ENCODE measurements at places on chromosomes 4 and X.

DNA sequence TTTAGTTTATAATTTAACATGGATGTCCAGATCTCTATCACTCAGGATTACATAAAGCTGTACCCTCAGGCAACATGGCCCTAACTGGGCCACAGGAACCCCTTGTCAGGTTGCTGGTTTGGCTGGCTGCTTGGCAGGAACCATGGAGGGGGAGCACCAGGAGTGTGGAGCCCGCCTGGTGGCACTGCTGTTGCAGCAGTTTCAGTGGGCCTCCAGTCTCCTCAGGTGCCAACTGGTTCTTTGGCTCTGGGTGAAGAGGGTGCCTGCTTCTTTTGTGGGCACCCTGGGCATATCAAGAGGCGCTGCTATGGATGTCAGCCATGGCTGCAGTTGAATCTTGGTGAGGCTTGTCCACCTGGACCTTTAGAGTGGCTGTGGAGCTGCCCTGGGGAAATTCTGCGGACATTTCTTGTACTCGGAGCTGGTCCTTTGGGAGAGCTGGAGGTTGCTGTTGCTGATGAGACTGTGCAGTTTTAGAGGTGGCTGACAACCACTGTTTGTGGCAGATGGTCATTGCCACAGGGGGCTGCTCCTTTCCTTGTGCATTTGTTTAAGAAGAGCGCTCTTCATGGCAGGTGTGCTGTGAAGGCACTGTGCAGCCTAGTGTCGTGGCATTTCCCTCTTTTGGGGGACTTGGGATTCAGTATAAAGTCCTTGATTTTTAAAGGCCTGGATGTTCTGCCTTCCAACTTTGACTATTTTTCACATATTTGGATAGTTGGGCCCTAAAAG is 10.3 kb upstream of the SMIM14 start:
- DNase-seq: no peak

- DNase-seq: no peak
Measured at GRCh38 chr4:70556856-70557255, 35.2 kb upstream of the AMBN start.

- no peak for DNase-seq
Measured at GRCh38 chrX:150642423-150642822, 50.8 kb upstream of the MTMR1 start.

GRCh38 chrX:50200907-50201306 is at the start of gene AKAP4:
TSS of gene AKAP4 (minus strand) at chrX:50201007. CDS start at chrX:50200889, 118 bp downstream.
- DNase-seq: no peak

- DNase-seq: no peak
Measured at GRCh38 chrX:138710866-138711341, 613 bp downstream of the FGF13 start.

- peak; percentile 50 for DNase-seq
Measured at GRCh38 chr4:83109480-83110222, 4.9 kb downstream of the PLAC8 start.

GRCh38 chrX:139831675-139832456 is 101.0 kb downstream of the ATP11C start:
- DNase-seq: no peak

GRCh38 chr4:85861064-85861765 is 386.3 kb downstream of the ARHGAP24 start:
- DNase-seq: peak; percentile 60

DNA sequence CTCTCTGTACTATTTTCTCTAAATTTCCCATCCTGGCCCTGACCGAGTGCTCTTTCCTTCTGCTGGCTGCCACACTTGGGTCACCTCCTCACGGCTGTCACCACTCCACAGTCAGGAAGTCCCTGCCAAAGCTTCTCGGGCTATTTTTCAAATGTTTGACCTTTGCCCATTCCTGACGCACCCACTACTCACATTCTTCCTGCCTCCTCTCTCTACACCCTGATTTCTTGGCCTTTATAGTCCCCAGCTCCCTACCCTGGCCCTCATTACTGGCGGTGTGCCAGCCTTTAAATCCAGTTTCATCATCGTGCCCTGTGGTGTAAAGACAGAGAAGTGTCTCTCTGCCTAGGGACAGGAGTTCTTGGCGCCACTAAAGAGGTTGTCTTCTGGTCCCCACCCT is 46.4 kb upstream of the GATB start:
- no peak for DNase-seq

- no peak for DNase-seq
Measured at GRCh38 chr4:154366956-154367355, 124.6 kb downstream of the DCHS2 start.

GRCh38 chr4:153790962-153791551 is 2.2 kb upstream of the SFRP2 start:
- DNase-seq: no peak

DNA sequence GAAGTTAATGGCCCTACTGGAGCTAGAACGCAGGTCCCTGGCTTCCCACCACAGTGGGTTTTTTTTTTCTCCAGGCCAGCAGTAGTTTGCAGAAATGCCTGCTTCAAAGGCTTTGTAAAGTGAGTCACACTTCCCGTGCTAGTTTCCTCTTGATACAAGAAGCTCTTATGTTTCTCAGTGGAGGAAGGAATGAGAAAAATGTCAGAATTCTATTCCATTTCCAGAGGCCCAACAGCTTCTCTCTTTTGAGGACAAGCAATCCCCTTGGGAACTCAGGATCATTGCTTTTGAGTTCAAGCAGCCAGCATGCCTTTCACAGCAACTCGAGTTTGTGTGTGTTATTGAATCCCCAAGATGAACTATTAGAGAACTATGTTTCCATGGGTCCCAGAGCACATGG is 134.3 kb downstream of the GUCY2F start:
- DNase-seq: no peak

GRCh38 chrX:9352243-9352642 is 112.6 kb upstream of the TBL1X start:
- DNase-seq: no peak

- no peak for DNase-seq
Measured at GRCh38 chrX:145773006-145773405, 44.6 kb upstream of the SLITRK2 start.

- no peak for DNase-seq
Measured at GRCh38 chr4:118265312-118266144, 87.3 kb downstream of the PRSS12 start.

- DNase-seq: no peak
Measured at GRCh38 chr4:184536881-184537248, 62.5 kb upstream of the IRF2 start.

GRCh38 chrX:39773923-39774773 is 323.6 kb downstream of the BCOR start:
- no peak for DNase-seq

GRCh38 chrX:70423936-70424675 is 992 bp downstream of the GDPD2 start:
- no peak for DNase-seq

DNA sequence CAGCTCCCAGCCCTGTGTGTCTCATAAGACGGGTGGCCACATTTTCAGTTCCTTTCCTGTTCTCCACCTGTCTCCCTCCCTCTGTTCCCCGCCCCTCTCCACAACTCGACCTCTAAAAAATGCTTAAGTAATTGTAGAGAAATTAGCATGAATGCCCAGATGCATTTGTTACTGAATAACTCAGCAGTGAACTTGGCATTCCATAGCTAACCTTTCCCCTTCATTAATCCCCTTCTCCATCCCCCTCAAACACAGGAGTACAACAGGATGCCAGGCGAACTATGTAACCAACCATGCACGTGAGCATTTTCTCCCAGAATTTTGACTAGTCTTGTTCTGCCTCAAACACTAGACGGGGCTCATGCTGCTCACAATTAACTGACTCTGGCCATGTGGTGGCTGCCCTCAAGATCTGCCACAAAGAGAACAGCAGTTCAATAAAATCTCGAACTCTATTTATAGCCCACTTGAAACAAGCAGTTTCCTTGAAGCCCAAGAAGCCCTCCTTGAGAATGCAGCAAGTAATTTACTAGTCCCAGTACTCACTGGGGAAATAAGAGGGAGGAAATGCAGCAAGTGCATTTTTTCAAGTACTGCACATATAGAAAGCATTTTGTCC is 351.2 kb downstream of the ARHGAP24 start:
- DNase-seq: peak; percentile 92

DNA sequence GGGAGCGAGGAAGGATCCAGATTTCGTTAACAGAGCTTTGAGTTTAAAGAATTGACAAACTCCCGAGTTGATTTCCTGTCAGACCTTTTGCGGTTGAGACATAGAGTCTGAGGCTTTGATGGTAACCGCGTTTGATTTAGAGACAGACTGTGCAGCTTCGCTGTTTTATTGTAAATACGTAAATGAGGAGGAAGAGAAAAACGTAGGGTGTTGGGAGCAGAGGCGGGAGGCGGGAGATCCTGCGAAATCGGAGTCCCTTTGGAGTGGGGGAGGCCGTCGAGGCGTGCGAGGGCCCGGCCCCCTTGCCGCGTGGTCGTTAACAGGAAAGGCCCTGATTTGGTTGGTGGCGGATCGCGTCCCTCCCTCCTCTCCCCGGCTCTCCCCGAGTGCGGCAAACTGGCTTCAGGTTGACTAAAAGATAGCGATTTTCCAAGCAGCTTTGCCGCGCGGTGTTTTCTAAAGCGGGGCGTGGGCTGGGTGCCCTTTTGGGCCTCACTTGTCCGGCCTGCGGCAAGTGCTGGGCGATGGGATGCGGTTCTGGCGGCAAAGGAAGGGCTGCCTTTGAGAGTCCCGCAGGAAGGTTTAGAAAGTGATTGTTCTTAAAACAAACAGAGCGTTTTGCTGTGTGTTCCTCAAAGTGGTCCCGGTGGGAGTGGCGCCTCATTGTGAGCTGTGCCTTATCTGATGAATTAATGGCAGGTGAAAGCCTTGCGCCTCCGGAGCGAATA is 857 bp downstream of the SCML1 start:
- DNase-seq: no peak

GRCh38 chr4:82984459-82984858 is 26.2 kb downstream of the LIN54 start:
- no peak for DNase-seq

- no peak for DNase-seq
Measured at GRCh38 chr4:68038272-68038671, 75.0 kb upstream of the TMPRSS11A start.

GRCh38 chrX:37603938-37604409 is 32.5 kb downstream of the LANCL3 start:
- DNase-seq: no peak

GRCh38 chr4:109967798-109968520 is 55.3 kb downstream of the EGF start:
- no peak for DNase-seq

DNA sequence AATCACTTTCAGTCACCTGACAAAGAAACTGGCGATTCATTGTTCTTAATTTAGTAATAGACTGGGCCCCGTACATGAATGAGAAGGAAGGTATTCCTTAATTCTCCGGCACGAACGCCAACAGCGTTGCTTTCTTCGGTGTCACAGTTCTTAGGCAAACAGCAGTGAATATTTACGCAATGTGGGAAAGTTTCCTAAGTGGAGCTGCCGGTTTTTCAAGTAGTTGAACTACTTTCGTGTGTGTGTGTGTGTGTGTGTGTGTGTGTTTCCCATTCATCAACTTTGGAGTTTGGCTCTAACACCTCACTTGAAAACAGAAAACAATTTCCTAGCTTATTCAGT is 651 bp downstream of the NXT2 start:
- peak; percentile 38 for DNase-seq

DNA sequence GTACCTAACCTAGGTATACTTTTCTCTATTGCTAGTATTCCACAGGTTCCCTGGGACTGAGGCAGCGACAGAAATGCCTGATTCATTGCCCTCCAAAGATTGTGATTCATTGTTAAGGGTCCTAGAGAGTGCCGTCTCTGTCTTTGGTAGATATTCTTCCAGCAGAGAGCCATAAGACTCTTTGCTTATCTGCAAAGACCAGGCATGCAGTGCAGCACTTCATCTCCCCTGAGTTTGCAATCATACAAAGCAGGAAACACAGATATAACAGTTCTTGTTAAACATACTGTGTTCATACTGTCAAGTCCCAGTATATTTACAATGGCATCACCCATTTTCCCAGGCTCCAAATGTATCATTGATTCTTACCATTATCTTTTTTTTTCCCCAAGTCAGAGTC is 47.7 kb downstream of the KLF8 start:
- no peak for DNase-seq

DNA sequence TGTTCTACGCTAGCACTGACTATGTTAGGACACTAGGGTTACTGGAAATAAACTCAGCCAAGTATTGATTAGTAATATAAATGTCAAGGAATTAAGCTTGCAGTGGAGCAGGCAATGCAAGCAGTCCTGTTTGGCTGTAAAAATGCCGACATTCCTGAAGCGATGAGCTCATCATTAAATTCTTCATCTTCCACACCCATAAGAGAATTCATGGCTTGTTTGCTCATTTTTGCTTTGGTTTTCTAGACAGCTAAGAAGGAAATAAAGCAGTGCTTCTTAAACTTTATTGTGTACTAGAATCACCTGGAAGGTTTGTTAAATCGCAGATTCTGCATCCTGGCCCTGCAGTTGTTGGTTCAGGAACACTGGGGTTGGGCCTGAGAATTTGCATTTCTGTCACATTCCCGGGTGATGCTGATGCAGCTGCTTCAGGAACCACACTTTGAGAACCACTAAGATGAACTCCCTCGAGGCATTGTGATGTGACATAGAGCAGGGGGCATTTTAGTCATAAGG is 17.8 kb downstream of the ANXA3 start:
- DNase-seq: no peak

- DNase-seq: no peak
Measured at GRCh38 chr4:7984286-7984925, 44.7 kb upstream of the AFAP1 start.

GRCh38 chr4:45944000-45944399 is 179.9 kb downstream of the GABRG1 start:
- no peak for DNase-seq

DNA sequence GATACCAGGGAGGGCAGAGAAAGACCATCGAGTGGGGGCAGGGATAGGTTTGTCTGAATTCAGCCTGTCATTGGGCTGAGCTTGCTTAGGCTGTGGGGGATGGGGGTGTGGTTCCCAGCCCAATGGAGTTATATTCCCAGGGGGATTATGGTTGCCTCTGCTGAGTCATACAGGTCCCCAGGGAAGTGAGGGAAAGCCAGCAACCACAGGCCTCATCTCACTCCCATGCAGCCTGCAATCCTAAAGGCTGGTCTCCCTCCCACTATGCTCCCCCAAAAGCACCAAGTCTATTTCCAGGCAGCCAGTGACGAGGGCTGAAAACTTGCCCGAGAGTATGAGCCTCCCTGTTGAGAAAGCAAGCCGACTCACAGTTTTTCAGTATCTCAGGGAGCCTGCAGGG is 39.3 kb downstream of the AFM start:
- DNase-seq: no peak

- DNase-seq: no peak
Measured at GRCh38 chrX:2710041-2710840, 19.1 kb downstream of the CD99 start.

GRCh38 chr4:185740471-185740873 is 71.5 kb downstream of the SORBS2 start:
- no peak for DNase-seq

DNA sequence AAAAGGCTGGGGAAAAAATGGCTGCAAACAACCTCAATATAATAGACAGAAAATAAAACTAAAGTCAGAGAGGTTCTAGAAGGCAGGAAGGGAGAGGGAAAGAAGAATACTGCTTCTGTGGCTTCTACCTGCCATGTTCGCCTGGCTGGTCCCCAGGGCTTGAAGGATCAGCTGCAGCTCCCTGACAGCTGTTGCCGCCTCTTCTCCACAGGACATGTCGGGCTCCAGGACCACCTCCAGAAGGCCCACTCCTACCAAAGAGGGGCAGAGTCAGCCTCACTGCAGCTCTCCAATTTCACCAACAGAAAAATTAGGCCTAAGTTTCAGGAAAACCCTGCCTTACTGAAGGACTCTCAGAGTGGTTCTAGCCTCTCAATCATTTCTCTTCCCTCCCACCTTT is 44.9 kb downstream of the GATB start:
- DNase-seq: no peak
